RCC 7860 (cell line): ENCODE measurements at places on chromosomes 4 and X.

DNA sequence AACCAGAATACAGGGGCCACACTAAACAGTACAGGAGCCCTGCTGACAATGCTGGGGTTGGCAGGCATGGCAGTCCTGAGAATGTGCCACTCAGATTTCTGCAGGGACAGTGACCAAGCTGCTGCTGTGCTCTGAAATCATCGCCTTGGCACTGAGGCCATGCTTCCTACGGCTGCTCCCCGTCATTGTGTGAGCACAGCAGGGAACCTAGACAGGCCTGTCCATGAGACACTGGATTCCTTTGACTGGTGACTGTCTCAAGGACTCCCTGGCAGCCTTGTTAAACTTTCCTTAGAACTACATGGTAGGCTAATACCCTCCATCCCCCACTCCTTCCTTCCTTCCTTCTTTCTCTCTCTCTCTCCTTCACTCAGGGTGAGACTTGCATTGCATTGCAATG lies 111.4 kb downstream of the LUZP4 start:
- DNase-seq = peak; percentile 46

- no peak for DNase-seq
Observed at GRCh38 chrX:71365356-71365874, 742 bp upstream of the TAF1 start.

- no peak for DNase-seq
Observed at GRCh38 chr4:14087459-14087858, 459.9 kb upstream of the BOD1L1 start.

DNA sequence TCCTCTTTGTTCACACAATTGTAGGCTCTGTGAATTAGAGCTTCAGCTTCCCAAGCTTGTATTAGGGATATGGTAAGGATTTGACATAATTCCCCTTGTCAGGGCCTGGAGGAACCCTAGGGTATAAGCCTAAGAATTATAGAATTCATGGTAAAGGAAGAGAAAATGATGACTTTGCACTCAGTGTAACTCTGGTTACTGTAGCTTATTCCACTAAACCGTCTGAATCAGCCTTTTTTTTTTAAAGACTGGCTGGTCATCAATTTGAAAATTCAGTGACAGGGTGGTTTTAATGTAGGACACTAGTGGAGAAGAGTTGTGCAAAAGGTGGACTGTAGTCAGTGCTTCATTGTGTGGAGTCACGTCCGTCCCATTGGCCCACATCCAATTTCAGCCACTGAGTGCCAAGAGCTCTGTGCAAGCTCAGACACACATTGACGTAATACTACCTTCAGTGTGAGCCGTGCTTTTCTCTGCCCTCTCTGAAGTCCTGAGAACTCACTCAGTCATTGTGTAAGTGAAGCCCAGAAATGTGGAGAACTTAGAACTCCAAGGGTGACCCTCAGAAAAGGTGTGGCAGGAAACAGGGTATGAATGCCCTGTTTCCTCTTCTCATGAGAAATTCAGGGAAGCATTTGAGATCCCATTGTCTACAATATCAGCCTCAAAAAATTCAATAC lies 449.8 kb downstream of the C4orf33 start:
- no peak for DNase-seq

DNA sequence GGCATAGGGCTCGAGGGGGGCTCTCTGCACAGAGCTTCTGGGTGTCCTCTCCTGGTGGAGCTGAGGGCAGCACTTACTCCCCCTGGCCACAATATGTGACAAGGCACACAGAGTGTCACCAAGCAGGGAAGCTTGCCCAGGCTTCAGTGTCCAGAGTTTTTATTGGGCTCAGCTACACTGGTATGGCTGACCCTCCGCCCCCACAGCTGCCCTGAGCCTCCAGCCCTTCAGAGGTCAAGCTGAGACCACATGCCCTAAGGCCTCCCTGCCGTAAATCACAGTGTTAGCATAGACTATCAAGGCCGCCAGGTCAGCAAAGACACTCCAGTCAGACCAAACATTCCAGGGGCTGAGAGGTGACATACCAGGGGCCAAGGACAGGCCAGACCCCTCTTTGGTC lies 59.0 kb downstream of the EVC start:
- DNase-seq = no peak

- no peak for DNase-seq
Observed at GRCh38 chr4:25178838-25179261, 18.6 kb upstream of the SEPSECS start.

- DNase-seq = no peak
Observed at GRCh38 chr4:37002625-37003024, 241.9 kb upstream of the NWD2 start.

DNA sequence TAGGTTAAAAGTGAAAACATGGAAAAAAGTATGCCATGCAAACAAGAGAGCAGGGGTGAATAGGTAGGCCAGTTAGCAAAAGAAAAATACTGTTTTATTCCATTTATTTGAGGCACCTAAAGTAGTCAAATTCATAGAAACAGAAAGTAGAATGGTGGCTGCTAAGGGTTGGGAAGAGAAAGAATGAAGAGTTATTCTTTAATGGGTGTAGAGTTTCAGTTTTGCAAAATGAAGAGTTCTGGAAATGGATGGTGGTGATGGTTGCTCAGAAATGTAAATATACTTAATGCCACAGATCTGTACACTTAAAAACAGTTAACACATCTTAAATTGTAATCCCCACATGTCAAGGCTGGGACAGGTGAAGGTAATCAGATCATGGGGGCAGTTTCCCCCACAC lies 29.7 kb downstream of the PARM1 start:
- no peak for DNase-seq

- DNase-seq = peak; percentile 99
Observed at GRCh38 chr4:40672528-40673522, 43.2 kb upstream of the RBM47 start.

DNA sequence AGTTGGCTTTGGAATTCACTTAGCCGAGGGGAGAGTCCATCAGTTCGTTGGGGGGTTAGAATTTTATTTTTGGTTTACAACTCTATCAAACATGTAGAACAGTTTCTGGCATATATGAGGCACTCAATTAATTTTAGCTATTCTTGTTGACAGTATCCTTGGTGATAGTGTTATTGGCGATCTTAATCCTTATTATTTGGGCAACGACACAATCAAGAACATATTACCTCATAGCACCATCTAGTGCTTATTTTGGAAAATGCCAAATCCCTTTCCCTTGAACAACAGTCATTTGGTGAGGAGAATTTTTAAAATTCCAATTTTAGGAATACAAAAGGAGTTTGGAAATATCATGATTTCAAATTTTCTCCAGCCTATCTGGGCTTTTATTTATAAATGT lies 17.9 kb upstream of the PGRMC1 start:
- no peak for DNase-seq

DNA sequence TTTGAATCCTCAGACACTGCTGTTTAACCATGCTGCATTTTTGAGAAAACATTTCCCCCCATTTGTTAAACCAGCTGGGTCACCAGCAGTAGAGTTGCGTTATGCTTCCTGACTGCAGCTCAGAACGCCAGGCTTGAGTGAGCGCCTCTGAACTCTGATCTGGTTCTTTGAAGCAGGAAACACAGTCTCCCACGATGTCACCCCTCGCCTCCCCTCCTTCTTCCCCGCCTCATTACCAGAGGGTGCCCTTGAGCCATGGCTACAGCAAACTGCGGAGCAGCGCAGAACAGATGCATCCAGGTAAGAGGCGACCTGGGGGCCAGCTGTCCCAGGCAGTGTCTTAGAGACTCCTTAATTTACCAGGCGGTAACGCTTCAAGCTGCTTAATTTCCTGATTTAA lies 78.4 kb downstream of the REPS2 start:
- DNase-seq = peak; percentile 15

GRCh38 chr4:5461477-5461876 lies 246.9 kb downstream of the EVC2 start:
- no peak for DNase-seq

GRCh38 chr4:86294883-86295282 lies 65.0 kb downstream of the MAPK10 start:
- no peak for DNase-seq

GRCh38 chr4:185143601-185143969 lies 519 bp downstream of the SLC25A4 start:
- no peak for DNase-seq

DNA sequence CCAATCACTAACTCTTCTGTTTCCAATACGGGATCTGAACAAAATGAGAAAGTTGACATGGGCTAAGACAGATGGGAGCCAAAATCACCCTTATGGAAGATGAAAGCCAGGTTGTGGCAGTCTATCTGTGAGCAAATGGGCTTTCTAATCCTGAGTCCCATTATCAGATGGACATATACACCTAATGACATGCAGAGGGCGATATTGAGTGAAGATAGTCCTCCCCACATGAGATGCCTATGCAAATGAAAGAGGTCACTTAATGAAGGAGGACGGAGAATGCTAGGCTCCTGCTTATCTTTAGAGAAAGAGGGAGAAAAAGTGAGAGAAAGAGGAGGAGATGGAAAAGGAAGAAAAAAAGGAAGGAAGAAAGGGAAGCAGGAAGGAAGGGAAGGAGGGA lies 547.5 kb downstream of the NLGN4X start:
- DNase-seq = no peak

DNA sequence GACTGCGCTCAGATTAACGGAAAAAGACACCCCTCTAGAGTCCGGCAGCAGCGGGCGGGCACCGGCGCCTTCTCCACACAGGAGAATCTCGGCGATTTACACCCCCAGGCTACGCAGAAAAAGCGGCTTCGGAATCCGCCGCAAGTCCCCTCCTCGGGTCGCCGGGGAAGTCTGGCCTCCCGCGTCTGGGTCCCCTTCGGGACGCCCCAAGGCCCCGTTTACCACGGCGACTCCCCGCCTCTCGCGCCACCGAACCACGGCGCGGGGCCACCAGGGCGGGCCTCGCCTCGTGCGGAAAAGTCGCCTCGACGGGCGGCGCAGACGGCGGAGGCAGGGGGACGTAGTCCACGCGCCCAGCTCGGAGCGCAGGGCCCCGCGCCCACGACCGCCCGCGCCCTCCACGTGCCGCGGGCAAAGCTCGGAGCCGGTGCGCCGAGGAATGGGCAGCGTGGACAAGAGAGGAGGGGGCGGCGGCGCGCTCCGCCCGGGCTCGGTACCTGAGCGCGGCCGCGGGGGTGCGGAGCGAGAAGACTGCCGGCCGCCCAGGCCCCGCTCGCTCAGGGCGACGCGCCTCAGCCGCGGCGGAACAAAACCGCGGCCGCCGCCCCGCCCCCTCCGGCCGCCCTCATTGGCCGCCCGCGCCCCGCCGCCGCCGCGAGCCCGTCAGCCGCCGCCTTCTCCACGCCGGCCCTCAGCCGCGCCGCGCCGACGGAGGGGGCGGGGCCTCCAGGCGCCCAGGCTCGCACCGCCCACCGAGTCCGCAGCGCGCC lies at the start of gene FAM53A:
Gene FAM53A (minus strand): TSS at position 578 of the 770 bp plus-strand sequence. CDS start 15,572 bp downstream, outside the sequence.
- DNase-seq = no peak

- no peak for DNase-seq
Observed at GRCh38 chrX:135295944-135296305, 13.4 kb upstream of the ETDC start.

- peak; percentile 26 for DNase-seq
Observed at GRCh38 chr4:169159624-169160171, 111.1 kb downstream of the SH3RF1 start.

GRCh38 chr4:20159516-20159915 lies 92.2 kb upstream of the SLIT2 start:
- DNase-seq = no peak

DNA sequence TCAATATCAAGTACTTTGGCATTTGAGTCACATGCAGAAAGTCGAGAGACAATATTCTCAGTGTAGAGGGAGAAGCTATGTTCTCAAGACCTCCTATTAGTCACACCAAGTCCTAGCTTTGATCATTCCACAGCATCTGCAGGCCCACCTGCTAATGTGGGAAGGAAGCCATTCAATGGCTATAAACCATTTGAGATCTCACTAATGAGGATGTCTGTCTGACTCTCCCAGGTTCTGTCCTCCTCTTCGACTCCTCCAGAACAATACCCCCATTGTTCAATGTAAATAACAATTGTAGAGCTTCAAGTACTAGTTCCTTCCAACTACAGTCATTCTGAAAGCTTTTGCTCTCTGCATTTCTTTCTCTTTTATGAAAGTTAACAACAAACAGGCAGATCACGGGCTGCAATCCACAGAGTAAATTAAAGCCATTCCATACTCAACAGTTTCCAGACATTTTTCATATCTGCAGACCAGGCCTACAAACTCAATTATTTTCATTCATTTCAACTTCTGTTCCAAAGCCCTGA lies 140.2 kb upstream of the EDNRA start:
- DNase-seq = no peak

DNA sequence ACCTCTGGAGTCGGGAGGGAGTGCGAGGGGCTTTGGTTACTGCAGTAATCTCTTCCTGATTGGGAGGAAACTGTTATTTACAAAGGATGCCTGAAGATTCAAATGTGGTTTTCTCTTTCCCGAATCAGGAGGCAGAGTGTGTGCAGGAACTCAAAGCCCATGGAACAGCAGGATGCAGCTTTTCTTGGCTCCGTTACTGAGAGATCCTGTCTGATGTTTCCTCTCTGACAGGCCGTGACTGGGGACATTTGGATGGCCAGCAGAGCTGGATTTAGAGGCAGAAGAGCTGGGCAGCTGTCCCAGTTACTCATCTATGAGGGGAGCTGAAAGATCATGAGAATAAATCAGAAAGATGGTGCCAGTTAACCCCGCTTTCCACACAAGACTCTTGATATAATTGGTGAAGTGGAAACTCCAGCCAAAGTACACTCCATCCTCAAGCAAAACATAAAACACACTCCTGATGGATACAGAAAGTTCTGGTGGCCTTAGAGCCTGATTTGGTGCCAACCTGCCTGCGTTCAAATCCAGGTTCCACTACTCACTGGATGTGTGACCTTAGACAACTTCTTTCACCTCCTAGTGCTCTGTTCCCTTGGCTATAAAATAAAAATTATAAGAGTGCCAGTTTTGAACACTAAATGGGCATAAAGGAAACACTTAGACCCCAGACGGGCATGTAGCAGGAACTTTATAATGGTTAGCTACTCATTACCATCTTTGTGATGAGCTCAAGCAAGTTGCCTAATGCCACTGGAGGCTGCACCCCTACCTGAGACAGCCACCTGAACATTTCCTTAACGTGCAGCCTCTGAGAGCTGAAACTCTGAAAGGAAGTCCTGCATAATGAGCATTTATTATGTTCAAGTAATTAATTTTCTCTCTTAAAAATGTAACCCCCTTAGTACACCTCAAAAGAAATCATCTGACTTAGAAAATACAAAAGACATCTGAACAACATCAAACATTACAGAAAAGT lies 349.0 kb upstream of the GATB start:
- no peak for DNase-seq

- no peak for DNase-seq
Observed at GRCh38 chr4:84710548-84710947, 127.6 kb downstream of the CDS1 start.

GRCh38 chrX:150893936-150894335 lies 4.5 kb downstream of the CD99L2 start:
- DNase-seq = no peak

- DNase-seq = no peak
Observed at GRCh38 chrX:133559909-133560308, 144.6 kb upstream of the GPC4 start.

DNA sequence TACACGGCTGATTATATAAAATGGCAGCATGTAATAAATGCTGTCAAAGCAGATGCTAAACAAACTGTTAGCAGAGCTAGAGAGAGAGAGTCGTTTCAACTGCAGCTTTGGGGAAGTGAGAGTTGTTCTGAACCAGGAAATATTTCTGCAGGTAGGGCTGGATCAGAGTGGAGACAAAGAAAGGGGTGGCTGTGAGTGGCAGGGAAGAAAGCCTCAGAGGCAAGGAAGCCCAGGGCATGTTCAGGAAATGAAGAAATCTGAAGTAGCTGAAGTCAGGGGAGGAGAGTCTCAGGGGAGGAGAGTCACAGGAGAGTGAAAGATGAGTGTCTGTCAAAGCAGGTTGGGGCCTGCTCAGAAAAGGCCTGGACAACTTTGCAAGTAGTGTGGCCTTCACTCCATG lies 48.4 kb upstream of the RPS6KA3 start:
- no peak for DNase-seq

GRCh38 chrX:55107911-55108310 lies 19.1 kb downstream of the PAGE2 start:
- no peak for DNase-seq
